Fibroblast of villous mesenchyme (primary cell): ENCODE measurements at places on chromosomes 3 and 15. TPM values are rescaled to one million over a fixed set of nuclear protein-coding genes. Genes with fewer than 3 reads are reported as not detected.

MLF1 gene
- 6.1 and 8.2 TPM in 2 replicates for total RNA-seq

DNA sequence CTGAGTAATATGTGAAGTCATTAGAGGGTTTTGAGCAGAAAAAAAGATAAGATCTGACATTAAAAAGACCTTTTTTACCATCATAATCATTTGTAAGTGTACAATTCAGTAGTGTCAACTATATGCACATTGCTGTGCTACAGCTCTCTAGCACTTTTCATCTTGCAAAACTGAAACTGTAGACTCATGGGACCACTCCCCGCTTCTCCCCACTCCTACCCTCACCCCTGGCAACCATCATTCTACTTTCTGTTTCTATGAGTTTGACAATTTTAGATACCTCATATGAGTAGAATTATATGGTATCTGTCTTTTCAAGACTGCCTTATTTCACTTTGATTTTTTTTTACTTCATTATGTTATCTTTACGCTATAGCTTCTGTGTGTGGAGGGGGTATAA, 112.8 kb downstream of the NSUN3 start:
- no peak for DNase-seq

GOLGA6L7 gene
- not detected in 2 replicates for total RNA-seq

CCDC13 gene
- 0.43 and 0.64 TPM in 2 replicates for total RNA-seq

DNA sequence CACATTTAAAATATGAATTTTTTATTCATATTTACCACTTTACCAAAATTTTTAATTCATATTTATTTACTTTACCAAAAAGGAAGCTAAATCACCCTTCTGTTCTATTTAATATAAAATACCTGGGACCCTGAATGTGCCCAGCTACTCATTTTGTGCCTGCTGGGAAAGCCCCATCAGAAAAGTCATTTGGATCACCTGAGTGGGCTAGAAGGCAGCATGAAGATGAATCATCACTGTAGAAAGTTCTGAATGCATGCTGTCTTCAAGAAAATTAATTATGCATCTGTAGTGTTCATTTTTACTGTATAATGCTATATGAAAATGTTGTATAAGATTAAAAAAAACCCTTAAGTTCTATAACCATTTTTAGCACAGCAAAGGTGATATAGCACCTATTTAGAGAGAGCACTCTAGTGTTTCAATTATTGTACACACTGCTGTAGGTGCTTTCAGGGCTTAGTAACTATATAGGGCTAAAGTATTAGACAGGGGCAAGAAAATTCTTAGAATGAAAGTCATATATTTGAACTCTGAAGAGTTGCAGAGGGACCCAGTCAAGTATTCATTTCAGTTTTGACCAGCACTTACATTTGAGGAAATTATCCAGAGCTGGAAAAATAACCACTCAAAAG, 175.1 kb downstream of the NFKBIZ start:
- DNase-seq, result no peak

GRCh38 chr15:59543721-59544547, 67.6 kb upstream of the GCNT3 start:
- no peak for DNase-seq

MFSD1 gene
- total RNA-seq, result 95.7 and 142 TPM in 2 replicates

CSPG5 gene
- 0.32 and 0.43 TPM in 2 replicates for total RNA-seq

DNA sequence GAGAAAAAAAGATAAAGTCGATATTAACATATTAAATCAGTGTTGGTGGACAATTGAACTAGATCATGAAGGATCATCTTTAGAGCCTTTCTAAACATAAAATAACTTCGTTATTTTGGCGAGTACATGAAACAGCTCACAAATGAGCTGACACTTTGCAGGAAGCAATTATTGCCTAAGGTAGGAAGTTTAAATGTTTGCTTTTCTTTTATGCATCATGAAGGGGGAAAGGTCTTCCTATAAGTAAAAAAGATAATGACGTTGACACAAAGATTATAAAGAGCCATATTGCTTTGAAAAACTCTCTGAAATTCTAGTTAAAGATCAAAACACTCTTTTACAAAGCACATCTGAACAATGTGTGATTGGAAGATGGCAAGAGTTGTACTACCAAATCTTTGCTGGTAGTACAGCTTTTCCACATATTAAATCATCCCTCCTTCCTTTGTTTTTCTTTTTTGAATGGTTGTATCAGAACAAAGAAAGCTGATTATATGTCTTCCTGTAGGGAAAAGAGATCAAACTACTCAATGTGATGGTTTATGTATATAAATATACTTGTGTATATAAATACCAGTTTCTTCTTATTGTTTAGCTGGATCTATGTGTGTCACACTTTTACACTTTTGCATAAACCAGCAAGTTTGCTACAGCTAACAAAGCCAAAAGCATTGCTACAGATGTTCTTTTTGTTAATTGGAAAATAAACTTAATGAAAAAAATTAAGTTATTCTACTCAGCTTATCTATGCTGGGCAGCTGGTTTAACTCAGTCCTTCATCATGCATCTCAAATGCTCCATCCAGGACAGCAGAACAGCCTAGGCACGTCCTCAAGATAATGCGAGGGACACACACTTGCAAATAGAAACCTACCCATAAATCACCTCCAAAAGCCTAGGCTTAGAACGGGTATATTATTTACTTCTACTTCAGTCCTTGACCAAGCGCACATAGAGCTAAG, 850.8 kb upstream of the ROBO1 start:
- DNase-seq, result no peak

DNA sequence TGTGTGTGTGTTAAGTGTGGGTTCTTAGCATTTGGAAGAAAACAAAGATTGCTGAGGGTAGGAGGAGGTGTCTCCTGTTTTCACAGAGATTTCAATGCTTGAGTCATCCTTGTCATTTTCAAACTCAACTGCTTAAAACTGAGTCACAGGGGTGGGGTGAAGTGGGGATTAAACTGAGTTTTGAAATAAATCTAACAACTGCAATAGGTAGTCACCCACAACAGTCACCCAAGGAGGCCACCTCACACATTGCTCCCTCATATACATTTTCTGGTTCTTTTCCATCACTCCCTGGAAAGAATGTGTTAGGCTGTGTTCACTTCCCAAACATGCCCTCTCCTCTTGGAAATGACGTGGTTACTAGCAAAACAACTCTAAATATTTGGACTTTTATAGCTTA, 187.7 kb upstream of the CMC1 start:
- DNase-seq, result peak; percentile 4
